AG04449 (cell line): ENCODE measurements at places on chromosomes 3 and 15.

DNA sequence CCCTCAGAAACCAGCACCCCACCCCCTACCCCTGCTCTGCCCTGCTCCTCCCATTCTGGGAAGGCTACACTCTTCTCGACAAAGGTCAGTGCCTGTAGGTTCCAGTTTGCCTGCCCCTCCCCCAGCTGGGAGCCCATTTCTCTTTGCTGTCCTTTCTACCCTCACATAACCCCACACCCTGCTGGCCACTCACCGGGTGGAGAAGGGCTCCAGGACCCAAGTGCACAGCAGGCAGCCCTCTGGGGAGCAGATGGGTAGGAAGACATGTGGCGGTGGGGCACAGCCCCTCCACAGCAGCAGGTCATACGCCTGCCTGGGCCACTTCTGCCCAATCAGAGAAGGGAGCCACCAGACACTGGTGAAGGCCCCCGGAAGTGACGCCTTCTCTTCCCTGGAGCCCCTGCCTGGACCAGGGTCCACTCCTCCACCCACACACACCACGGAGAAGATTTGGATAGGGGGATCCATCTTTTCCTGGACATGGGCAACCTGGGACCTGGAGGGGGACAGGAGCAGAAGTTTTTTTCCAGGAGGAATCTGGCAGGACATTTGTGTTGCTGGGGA lies at the start of gene THPO:
Gene THPO (minus strand): TSS at position 326 of the 564 bp plus-strand sequence. CDS start 1,948 bp downstream, outside the sequence.
- DNase-seq: no peak

- no peak for DNase-seq
Measured at GRCh38 chr15:90646662-90647305, 70.4 kb upstream of the BLM start.

- no peak for DNase-seq
Measured at GRCh38 chr15:30978328-30978727, 13.1 kb downstream of the MTMR10 start.

- no peak for DNase-seq
Measured at GRCh38 chr15:79987969-79988368, 17.0 kb upstream of the BCL2A1 start.

GRCh38 chr3:144516026-144516425 lies 544.4 kb downstream of the DIPK2A start:
- DNase-seq: no peak

- DNase-seq: peak; percentile 36
Measured at GRCh38 chr3:124701687-124702086, 28.6 kb upstream of the UMPS start.

DNA sequence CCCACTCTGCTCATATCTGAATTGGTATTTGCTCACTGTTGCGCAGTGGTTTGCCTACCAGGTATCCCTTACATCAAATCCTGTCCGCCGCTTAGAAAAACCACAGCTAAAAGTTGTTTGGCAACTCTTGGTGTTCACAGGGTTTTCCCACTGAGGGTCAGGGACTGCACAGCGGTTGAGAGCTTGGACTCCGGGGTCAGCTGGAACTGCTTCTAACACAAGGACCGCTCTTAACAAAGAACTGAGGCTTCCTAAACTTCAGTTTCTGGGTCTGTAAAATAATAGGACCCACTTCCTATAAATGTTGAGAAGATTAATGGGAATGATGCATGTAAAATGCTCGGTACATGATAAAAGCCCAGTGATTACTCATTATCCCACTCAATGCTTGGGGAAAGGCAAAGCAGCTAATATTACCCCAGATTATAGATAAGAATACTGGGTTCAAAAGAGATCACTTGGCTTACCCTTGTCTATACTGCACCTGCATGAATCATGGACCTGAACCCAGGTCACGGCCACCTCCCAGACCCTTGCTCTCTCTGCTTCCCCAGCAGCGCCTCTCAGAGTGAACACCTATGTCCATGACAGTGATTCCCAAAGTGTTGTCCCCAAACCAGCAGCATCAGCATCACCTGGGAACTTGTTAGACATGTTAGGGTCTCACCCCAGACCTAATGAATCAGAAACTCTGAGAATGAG lies 36.1 kb downstream of the LIPC start:
- no peak for DNase-seq

DNA sequence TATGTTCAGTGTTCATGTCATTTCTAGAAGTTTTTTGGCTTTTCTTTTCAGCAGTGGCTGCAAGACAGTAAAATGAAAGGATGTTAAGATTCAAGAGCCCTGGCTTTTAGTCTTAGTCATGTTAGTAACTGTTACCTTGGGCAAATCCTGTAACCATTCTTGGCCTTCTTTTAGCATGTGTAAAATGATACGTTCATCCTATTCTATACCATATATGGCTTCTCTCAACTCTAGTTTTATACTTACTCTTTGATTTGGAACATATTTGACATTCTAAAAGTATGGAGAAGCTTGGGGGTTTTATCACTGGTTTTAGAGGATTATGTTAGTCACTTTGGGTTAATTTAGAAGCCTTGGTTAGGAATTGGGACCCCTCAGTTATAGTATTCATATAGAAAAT lies 20.1 kb downstream of the GTF2E1 start:
- DNase-seq: no peak

- no peak for DNase-seq
Measured at GRCh38 chr3:100740207-100740606, 30.9 kb downstream of the TFG start.

- no peak for DNase-seq
Measured at GRCh38 chr3:30059240-30059639, 547.2 kb upstream of the TGFBR2 start.

DNA sequence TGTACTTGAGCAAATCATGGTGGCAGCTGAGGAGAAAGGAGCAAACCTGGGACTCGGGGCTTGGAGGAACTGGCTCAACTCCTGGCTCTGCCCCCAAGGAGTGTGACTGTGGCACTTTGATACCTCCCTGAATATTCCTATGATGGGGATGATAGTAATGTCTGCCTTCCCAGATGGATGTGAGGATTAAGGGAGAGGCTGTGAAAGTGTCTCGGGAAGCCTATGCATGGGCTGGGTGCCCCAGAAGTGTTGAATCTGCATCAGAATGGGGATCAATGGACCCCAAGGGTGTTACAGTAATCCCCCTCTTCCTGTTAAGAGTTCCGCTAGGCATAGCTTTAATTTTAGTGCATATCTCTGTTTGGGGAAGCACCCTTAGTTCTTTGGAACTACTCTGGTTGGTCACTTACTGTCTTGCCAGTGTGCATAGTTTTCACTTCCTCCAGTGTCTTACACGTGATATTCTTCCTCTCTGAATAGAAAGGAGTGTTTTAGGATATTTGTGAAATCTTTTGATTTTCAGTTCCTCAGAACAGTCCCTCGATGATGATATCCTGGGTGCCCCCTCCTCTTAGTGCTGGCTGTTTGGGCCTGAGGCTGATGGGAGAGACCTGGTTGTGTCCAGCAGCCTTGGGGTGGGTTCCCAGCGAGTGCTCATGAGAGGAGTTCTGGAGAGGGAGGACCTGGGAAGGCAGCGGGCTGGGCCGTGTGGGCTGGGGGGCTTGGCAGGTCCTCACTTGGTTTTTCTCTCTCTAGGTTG lies 97.5 kb downstream of the CHDH start:
- DNase-seq: no peak

- no peak for DNase-seq
Measured at GRCh38 chr3:51394541-51394940, 3.5 kb downstream of the RBM15B start.

GRCh38 chr3:10248184-10248983 lies at the start of gene TATDN2:
Gene TATDN2, plus strand, starts transcription at chr3:10248459. Its CDS starts 742 bp downstream, at chr3:10249201.
- peak; percentile 58 for DNase-seq

GRCh38 chr3:132543011-132543739 lies 53.9 kb upstream of the ACKR4 start:
- DNase-seq: peak; percentile 87

- no peak for DNase-seq
Measured at GRCh38 chr3:71438071-71438685, 145.3 kb downstream of the FOXP1 start.

GRCh38 chr3:18135060-18135814 lies 289.9 kb downstream of the SATB1 start:
- DNase-seq: no peak

DNA sequence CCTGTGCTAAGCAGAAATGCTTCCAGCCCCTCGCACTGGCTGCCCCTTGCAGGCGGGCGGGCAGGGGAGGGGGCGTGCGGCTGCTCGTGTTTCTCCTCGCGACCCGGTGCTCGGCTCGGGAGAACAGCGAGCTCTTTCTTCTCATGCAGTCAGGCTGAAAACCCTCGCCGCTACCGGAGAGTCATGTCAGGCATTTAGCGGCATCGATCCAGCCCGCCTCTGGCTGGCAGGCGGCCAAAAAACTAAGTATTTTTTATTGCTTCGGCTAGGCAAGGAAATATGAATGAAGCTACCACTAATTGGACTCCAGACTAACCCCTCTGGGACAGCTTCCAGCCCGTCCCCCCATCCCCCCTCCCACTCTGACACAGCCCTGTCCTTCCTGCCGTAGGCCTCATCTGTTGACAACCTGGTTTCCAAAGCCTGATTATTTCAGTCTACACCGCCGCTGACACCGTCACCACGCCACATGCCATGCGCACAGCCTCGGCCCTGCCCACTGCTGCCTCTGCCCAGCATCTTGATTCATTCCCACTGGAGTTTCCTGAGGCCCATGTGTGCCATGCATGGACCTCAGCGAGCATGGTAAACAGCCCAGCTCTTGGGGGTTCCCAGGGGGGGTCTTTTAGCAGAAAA lies 35.3 kb downstream of the TLE3 start:
- DNase-seq: peak; percentile 87

DNA sequence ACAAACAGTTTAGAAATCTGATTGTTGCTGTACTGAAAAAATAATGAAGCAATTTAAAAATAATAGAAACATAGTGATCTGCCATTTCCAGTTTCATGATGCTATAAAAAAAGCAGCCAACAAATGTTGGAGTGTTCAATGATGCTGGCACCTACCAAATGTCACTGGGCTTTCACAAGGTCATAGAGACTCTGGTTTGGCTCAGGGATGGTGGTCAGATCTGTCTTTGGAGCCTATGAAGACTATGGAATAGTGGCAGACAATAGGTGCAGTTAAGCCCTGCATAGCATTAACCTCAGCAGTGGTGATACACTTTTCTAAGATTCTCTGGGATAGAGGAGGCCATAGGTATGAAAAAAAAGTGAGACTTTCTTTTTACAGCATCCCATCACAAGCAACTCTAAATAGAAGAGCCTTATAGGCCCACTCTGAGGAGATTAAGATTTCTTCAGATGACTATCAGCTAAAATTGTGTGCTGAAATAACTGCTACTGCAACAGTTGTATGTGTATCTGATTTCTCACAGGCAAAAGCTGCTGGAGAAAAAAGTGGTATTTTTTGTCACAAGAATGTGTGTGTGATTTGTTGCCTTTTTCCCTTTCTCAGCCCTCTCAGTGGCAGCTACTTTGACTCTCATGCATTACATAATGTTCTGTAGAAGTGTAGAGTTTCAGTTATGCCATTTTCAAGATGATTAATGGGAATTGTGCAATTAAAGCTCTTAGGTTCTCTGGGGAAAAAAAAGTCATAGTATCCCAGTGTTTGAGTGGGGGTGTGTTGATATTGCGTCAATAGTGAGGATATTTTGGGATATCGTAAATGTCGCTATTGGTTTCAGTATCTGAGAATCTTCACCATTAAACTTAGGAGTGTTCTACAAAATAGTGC lies 137.4 kb downstream of the MBNL1 start:
- no peak for DNase-seq

DNA sequence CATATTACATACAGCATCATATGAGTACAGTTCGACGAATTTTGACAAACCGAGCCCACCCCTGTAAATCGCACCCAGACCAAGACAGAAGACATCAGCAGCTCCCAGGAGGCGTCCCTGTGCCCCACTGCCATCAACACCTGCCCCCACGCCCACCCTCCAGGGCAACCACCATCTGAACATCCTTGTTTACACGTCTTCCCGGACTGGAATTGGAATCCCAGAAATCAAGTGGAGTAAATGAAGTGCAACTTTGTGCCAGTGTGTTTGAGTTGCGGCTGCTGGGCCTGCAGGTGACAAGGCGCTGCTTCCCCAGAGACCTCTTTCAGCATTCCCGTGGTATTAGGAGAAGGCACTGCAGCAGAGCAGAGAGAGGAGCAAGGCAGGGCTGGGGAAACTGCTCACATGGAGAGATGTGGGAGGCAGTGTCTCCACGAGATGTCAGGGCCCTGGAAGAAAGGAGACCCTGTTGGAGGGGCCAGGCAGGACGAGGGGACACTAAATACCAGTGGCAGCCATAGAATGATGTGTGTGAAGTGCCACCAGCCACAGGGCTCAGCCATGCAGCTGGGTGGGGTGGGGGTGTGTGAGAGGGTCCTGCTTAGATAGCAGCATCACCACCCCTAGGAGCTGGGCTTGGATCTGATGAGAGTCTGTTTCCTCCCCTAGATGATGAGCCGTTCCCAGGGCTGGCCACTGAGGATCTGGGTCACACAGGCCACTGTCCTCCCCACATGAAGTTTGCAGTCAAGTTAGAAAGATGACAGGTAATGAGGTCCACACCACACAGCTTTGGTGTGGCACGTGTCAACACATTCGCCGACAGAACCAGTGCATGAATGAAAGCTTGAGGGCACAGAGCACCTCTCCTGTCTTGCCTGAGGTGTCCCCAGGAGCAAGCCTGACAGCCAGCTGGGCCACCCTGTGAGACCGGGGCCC lies 33.4 kb upstream of the PCSK6 start:
- no peak for DNase-seq

DNA sequence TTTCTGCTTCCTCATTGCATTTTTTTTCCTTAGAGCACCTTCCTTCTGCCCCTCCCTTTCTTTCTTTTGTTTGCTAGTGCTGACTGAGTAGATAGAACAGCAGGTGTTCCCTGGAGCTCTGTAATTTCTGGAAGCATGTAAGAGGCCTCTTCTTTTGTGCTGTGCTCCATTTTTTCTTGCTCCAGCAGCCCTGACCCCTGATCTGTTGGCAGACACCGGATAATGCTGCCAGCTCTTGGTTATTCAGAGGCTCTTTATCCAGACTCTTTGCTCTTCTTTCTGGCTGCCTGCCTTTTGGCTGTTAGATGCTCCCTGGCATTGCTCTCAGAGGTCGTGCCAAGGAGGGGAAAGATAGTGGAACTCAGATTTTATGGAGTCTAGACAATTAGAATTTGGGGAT lies 104.4 kb upstream of the RBMS3 start:
- no peak for DNase-seq

- DNase-seq: no peak
Measured at GRCh38 chr3:142053835-142054234, 95.5 kb downstream of the TFDP2 start.

DNA sequence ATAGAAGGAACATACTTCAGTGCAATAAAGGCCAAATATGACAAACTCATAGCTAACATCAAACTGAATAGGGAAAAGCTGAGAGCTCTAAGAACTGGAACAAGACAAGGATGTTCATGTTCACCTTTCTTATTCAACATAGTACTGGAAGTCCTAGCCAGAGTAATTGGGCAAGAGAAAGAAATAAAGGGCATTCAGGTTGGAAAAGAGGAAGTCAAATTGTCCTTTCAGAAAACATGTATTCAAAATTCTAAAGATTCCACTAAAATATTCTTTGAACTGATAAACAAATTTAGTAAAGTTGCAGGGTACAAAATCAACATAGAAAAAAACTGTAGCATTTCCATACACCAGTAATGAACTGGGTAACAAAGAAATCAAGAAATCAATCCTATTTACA lies 12.2 kb upstream of the ZNF197 start:
- no peak for DNase-seq

- no peak for DNase-seq
Measured at GRCh38 chr3:71521940-71522876, 61.3 kb downstream of the FOXP1 start.

GRCh38 chr3:173733029-173733652 lies 335.6 kb downstream of the NLGN1 start:
- DNase-seq: no peak
